CD4-positive, alpha-beta T cell treated with Interleukin-2 at 100 ng/mL for 4 hours (primary cell): ENCODE measurements at places on chromosomes 3 and 15.
A peak's percentile ranks its signal among the peaks of the same experiment; 100 is the strongest.

GRCh38 chr3:28738425-28738824, 389.8 kb upstream of the AZI2 start:
- DNase-seq = no peak

DNA sequence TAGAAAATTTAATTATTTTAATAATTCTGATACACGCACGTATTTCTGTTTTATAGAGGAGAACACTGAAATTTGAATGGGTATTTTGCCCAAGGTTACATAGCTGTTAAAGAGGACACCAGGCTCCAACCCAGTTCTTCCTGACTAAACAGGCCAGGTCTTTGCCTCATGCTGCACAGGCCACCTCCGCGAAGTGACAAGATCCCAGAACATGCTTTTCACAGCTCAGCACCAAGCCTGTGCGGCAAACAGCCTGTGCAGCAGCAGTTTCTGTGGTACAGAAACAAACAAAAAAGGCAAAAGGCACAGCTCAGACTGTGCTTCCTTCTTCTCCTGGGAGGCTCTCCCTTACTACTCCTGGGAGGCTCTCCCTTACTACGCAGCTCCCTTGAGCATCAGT, 6.5 kb downstream of the FOXL2 start:
- DNase-seq = no peak

- DNase-seq = no peak
Measured at GRCh38 chr15:62456011-62456920, 291.2 kb upstream of the C2CD4B start.

GRCh38 chr15:31325595-31326155, 960 bp upstream of the KLF13 start:
- DNase-seq = peak; percentile 60

GRCh38 chr15:31079519-31079918, 22.0 kb downstream of the TRPM1 start:
- no peak for DNase-seq

DNA sequence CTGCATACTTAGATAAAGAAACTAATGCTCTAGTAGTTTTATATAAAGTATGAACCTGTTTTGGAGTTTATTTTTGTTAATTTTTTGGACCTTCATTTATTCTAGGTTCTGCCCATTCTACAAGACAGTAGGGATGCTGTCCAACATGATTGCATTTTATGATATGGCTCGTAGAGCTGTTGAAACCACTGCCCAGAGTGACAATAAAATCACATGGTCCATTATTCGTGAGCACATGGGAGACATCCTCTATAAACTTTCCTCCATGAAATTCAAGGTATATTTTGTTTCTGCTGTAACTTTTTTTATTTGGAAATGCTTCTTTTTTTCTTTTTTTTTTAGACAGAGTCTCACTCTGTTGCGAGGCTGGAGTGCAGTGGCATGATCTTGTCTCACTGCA, 33.3 kb upstream of the GRAMD1C start:
- DNase-seq = no peak

DNA sequence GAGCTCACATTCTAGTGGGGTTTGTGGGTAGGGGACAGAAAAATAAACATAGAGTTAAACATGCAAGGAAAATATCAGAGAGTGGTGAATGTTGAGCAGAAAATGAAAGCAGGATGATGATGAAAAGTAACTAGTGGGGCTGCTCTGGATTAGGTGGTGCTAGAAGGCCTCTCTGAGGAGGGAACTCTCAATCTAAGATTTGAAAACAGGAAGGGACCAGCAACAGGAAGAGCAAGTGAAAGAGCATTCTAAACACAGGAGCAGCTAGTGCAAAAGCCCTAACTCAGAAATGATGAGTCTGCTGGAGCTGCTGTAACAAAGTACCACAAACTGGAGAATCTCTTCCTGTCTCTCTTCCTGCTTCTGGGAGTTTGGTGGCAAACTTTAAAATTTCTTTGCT, 468.6 kb upstream of the AGTR1 start:
- no peak for DNase-seq

DNA sequence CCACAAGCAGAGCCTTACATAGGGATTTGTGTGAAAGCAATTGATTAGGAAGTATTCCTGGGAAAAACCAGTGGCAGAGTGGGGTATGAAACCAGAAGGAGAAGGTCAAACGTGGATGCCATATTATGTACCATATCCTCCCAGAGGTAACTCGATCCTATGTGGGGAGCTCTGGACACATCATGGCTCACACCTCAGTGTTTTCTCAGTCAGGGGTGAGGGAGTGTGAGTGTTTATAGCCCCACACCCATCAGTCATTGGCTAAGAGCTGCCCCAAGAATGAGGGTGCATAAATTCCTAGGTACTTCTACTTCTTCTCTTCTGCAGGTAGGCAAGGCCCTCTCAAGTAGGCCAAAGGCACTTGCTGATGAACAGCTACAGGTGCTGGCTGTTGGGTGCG, 28.2 kb upstream of the PDZRN3 start:
- DNase-seq = no peak

GRCh38 chr3:72320955-72321303, 527.3 kb downstream of the SHQ1 start:
- no peak for DNase-seq

- DNase-seq = no peak
Measured at GRCh38 chr3:9866639-9867038, 13.4 kb downstream of the CIDEC start.

- DNase-seq = no peak
Measured at GRCh38 chr3:72665103-72665502, 183.1 kb downstream of the SHQ1 start.

DNA sequence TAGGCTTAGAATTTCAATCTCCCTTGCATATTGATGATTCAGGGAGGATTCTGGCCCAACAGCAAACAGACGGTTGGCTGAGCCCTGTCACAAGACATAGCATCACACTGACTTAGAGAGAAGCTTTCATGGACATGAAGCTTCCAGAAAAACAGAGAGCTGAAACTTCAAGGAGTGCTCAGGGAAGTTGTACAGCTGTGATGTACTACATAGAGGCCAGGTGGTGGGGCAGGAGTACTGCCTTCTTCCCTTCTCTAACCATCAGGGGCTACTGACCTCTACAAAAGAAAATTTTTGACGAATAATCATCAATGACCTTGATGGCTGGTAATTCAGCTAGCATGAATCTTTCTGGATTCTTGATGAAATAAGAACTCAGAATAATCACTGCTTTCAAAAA, 378.5 kb downstream of the ERC2 start:
- DNase-seq = no peak
